ENCODE measurements at places on chromosomes 3 and 15.

GRCh38 chr3:30581982-30582381, 24.4 kb upstream of the TGFBR2 start:
- DNase-seq: no peak

DNA sequence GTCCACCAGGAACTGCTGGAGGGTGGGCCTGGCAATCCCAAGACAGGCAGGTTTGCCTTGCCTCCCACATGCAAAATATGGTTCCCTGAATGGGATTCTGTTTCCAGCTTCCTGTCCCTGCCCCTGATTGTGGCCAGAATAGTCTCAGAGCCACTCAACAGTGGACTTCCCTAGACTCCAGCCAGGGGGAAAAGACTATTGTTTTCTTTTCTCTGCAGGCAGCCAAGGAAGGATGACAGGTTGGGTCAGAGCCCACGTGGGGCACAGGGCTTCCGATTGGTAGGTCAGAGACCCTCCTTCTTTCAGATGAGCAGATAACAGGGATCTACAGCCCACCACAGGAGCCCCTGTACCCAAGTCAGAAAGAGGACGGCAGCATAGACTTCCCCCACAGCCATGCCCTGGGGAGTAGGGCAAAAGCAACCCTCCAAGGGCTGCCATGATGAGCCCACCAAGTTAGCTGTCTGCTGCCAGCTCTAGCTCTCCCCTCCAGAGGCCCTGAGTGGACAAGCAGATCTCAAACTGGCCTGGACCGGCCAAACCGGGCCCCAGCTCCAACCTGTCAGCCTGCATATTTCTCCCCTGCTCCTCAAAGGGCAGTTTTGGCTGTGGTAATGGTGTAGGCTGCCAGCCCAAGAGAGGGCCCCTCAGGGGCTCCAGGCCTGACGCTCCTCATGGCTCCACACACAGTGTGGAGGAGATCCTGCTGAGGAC, 6.4 kb downstream of the TLR9 start:
- DNase-seq: no peak

DNA sequence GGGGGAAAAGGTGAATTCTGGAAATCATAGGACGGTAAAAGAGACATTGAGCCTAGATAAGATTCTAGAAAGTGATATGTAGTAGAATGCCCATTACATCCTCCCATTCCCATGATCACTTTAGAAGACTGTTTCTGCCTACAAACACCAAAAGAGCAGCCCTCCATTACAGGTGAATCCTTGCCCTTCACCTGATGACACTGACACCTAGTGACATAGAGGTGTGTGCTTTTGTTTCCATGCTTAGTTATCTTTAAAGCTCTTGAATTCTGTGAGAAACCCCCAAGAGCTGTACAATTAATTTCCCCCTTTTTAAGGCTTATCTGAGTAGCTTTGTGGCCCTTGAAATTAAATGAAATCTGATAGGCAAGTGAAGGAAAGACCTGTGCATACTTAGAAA, 8.3 kb upstream of the BBX start:
- no peak for DNase-seq

DNA sequence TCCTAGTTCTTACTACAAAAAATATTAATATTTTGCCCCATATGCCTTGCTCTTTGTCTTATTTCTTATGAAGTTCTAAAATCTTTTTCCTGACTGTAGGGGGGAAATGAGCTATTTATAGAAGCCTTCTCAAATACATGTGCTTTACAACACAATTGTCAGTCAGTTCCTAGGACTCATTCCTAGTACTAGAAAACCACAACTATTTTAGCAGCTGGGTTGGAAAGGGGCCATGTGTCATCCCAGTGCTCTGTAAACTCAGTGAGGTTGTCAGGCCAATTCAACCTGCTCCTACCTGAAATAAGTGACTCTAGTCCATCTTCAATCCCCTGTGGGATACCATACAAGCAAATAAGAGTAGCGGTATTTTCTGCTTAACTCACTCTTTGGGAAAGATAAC, 153.8 kb downstream of the ULK4 start:
- DNase-seq: no peak

DNA sequence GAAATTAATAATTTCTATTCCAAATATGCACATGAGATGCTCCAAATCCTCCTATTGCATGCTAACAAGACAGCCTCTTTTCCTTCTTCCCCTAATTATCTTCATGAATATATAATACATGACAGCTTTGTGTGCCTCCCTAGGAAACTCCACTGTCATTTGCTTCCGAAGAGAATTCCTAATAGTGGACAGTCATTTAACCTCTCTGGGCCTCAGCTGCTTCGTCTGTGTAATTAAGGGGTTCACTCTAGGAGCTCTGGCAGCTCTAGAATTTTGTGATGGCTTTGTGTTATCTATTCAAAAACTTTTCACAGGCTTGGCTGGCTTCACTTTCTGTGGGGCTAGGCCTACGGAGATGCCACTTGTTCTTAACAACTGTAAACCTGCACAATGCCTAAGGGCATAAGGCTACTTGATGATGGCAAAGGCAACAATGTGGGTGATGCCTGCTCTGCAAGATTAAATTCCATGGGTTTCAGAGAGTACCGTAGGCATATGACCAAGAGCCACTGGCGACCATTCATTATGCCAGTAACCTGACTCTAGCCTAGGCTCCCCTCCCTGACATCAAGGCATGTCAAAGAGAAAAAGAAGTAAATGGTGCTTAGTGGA, 333.8 kb upstream of the UMPS start:
- no peak for DNase-seq

GRCh38 chr3:22419261-22419660, 668.3 kb upstream of the ZNF385D start:
- DNase-seq: no peak

DNA sequence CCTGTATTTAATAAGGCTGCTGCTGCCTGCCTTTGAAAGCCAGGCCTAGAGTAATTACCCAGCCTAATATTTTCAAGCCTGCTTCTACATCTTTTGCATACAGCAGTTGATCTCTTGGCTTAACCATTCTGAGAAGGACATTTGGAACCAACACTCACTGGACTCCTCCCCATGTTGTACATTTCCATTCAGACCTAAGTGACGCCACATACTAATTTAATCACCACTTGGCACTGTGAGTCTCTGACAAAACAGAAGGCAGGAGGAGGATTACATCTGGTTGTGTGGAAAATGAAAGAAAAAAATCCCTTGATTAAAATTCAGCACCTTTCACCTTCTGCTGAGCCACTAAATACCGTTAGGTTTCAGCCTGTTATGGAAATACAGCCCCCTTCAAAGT, 102.2 kb upstream of the ARRDC4 start:
- DNase-seq: no peak
